ENCODE measurements at places on chromosomes 2 and 18.

- DNase-seq, result no peak
These were observed 84.0 kb downstream of the MSH2 start for GRCh38 chr2:47486841-47487497.

- no peak for DNase-seq
These were observed 69.4 kb upstream of the ZNF397 start for GRCh38 chr18:35171315-35171987.

GRCh38 chr2:105575499-105576025 lies 169.2 kb upstream of the NCK2 start:
- no peak for DNase-seq

- DNase-seq, result no peak
These were observed 47.1 kb downstream of the HS6ST1 start for GRCh38 chr2:128271597-128271910.

GRCh38 chr2:42057159-42057901 lies 9.5 kb downstream of the PKDCC start:
- DNase-seq, result no peak

Measured in liver (tissue), 10 donors.